ENCODE measurements at places on chromosomes 13 and 19.

DNA sequence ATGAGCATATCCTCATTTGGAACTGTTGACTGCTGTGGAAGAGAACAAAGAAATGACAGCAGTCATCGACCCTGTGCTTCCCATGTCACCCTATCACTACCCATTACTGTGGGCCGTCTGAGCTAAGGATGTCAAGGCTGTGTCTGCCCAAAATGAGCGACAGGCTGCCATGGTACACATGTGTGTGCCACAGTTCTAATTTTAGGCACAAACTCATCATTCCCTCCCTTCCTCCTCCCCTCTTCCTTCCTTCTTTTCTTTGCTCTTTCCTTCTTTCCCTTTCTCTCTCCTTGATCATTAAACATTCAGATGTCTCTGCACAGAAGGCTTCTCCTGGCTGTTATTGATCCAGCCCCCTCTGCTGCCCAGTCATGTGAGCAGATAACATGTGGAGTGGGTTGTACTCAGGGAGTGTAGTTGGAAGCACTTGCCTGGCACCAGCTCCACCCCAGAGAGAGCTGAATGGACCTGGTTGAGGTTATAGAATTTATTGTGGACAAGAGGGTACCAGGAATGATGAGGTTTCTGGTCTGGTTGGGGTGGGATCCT lies 6.3 kb downstream of the FGF9 start:
- no peak for DNase-seq

DNA sequence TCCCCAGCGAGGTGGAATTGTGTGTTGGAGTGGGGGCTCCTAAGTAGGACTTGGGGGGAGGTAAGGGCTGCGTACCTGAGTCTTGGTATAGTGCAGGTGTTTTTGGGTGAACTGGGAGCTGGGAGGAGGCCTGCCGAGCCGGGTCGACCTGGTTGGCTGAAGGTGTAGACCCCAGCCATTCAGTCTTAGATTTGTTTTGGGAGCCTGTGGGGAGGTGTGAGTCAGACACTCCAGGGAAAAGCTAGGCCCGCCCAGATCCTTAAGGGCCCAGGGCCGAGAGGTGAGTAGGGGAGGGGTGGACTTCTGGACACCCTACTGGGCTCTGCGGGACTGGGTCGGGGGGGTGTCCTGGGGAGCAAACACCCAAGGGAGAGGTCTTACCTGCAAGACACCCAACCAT lies 935 bp downstream of the CRB3 start:
- DNase-seq: no peak

DNA sequence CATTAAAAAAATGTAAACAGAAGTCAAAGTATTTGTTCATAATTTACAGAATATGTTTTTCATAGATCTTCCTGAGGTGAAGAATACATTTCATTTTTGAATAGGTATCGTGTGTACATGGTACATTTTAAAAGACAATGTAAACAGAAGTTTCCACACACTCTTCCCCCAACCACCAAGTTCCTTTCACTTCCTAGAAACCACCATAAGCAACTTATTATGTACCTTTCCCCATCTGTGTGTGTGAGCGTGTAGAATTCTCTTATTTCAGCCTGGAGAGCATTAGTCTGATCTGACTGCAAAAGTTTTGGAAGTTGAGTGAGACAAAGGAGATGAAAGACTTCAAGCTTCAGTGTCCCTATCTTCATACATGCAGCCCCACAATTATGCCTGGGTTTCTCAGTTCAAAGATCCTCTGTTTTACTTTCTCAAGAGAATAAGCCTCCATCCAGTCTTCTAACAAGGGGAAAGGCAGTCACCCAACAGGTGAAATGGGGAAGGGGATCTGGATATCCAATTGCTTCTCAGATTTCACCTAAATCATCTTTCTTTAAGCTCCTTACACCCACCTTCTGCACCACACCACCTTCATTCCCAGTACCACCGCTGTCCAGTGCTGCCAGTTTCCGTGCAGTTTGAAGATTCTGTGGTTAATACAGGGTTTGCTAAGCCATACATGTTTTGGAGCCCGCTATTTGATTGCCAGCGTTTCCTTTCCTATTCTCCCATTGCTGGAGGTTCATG lies 2.1 kb downstream of the TEX30 start:
- DNase-seq: no peak

DNA sequence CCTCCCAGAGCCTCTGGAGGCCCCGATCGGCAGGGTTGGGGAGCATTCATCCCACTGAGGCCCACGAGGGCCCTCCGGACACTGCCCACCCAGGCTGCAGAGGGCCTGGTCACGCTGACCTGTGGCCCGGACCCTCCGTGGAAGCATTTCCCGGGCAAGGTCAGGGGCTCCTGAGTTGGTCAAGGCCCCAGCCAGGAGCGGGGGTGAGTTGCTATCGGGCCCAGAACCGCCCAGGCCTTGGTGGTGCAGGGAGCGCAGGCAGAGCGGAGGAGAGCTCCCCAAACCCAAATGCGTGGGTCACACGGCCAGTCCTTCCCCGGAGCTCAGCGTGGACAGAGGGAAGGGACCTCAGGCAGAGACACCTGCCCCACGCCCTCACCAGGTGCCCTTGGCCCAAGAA lies 25.7 kb downstream of the GPX4 start:
- no peak for DNase-seq

DNA sequence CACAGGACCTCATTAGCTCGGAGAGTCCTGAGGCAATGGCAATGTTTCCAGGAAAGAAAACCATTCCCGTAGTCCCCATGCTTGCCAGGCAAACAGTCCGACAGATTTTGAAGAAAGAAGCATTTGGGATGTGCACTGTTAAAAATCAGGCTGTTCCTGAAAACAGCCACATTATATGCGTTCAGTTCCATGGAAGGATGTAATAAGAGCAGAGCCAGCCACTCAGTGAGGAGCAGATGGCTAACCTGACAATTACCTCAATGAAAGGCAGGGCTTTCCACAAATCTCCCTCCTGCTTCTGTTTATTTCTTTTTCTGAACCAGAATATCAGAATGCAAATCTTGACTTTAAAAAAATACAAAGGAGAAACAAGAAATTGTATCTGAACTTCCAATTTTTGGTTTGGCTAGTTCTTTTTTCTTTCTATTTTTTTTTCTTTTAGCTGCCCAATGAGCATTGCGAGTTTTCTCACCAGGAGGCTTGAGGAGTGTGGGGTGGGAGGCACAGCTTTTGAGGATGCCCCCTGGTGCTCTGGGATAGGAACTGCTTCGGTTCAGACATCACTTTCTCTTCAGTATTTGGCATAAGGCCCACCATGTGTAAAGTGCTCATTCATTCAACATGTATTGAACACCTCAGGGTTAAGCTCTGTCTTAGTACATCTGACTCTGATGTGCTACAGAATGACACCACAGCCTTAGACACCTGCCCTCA lies 124.2 kb downstream of the TBC1D4 start:
- peak; percentile 63 for DNase-seq

DNA sequence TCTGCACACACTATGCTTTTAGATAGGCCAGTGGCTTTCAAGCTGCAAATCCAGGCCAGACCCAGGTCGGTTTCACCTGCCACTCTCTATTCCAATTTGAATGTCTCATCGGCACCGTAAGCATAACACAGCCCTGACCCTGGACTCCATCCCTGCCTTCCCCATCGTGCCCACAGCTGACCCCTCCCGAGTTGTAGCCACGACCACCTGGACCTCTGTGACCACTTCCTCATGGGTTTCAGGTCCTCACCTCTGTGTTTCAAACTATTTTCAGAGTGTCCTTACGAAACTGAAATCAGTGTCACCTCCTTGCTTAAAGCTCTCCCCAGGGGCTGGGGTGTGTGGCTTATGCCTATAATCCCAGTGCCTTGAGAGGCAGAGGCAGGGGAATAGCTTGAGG lies 9.0 kb upstream of the HSH2D start:
- no peak for DNase-seq

GRCh38 chr13:45108716-45109101 lies 11.6 kb upstream of the GTF2F2 start:
- peak; percentile 10 for DNase-seq

GRCh38 chr19:15223649-15224361 lies 8.4 kb downstream of the EPHX3 start:
- DNase-seq: no peak

DNA sequence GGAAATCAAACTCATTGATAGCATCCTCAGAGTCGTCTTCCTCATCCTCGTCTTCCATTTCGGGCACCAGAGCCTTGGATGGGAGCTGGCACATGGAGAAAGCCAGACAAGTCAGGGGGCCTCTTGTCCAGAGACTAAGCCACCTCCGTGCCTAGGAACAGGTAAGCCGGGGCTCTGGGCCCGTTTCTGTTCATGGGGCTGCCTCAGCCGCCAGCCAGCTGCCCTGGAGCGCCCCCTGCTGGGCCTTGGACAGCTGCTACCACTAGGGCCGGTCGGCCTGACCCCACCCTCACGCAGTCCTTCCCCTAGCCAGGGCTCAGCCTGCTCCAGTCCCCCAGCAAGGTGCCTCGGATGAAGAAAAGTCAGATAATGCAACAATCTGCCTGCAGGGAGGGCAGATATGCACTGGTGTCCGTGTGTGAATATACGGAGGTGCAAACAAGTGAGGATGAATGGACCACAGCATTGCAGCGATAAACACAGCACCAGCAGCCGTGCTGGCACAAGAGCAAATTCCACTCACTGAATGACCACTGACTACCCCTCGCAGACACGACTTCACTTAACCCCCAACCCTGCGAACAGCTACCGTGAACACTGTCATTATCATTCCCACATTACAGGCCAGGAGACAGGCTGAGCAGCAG lies 11.9 kb upstream of the PRKD2 start:
- peak; percentile 76 for DNase-seq
